ENCODE measurements at places on chromosomes 13 and 19. TPM values are rescaled to one million over a fixed set of nuclear protein-coding genes. Genes with fewer than 3 reads are reported as not detected.

The TYROBP gene
- total RNA-seq: 31.4 TPM

GRCh38 chr19:12899891-12900518 lies 9.0 kb downstream of the GCDH start:
- no peak overlapping the region for H3K27ac ChIP-seq
- no peaks in the 10 kb centered on the region for H3K36me3 ChIP-seq

DNA sequence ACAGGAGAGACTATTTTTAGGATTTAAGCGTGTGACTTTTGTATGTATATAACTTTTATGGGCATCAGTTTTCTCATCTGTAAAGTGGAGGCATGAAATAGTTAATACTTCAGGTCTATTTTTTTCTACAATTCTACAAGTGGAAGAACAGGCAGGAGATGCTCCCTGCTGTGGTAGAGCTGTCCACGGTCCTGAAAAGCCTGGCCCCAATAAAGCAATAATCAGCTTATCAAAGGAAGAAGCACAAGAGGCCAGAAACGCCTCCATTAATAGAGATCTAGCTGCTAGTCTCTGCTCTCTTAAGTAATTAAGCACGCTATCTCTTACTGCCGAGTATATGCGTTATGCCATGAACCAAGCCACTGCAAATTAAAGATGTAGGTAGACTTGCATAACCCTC lies 28.0 kb upstream of the WASF3 start:
- no peak overlapping the region for H3K27ac ChIP-seq
- peak; percentile 35 for DNase-seq
- H3K27me3 ChIP-seq: no peaks in the 10 kb centered on the region
- H3K4me1 ChIP-seq: no peaks in the 10 kb centered on the region

GRCh38 chr13:39100996-39101738 lies 62.9 kb downstream of the NHLRC3 start:
- no peaks in the 10 kb centered on the region for H3K27me3 ChIP-seq
- no peak overlapping the region for H3K4me3 ChIP-seq
- H3K36me3 ChIP-seq: no peaks in the 10 kb centered on the region
- DNase-seq: no peak

The MIER2 gene
- 29.6 TPM for total RNA-seq

GRCh38 chr13:33874871-33875270 lies 56.9 kb downstream of the RFC3 start:
- no peaks in the 10 kb centered on the region for H3K4me1 ChIP-seq
- no peaks in the 10 kb centered on the region for H3K36me3 ChIP-seq
- no peaks in the 10 kb centered on the region for H3K27me3 ChIP-seq
- H3K4me3 ChIP-seq: no peak overlapping the region
- H3K27ac ChIP-seq: no peak overlapping the region
- no peak for DNase-seq

GRCh38 chr19:2326699-2327360 lies 1.6 kb downstream of the LSM7 start:
- peaks cover 11% of the 10 kb centered on the region for H3K4me1 ChIP-seq
- H3K27me3 ChIP-seq: no peaks in the 10 kb centered on the region
- H3K4me3 ChIP-seq: no peak overlapping the region
- H3K36me3 ChIP-seq: no peaks in the 10 kb centered on the region
- DNase-seq: no peak
- H3K27ac ChIP-seq: no peak overlapping the region

The TMEM59L gene
- total RNA-seq: not detected

DNA sequence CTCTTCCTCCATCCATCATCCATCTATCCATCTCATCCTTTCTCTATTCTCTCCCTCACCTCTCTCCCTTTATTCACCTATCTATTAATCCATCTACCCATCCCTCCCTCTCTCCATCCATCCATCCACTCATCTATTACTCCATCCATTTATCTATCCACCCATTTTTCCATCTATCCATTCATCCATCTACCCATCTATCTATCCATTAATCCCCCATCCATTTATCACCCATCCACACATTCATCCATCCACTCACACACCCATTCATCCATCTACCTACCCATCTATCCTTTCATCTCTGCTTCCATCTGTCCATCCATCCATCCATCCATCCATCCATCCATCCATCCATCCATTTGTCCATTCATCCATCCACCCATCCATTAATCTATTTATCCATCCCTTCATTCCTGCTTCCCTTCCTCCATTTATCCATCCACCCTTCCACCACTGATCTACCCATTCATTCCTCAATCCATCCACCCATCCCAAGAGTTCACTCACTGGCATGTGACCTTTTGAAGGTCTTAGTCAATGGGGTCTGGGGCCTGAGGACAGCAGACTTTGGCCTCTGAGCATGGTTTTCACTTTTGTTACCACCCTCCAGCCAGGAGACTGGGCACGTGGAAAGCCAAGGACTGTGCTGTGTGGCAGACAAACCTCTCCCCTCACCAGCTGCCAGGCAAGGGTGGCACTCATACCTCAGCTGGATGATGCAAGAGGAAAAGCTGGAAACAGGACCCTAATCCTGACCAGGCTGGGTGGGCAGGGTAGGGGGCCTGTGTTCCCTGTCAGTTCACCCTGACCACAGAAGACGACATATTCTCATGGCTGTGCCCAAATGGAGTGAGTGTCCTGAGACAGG lies 126.7 kb downstream of the URI1 start:
- H3K27ac ChIP-seq: no peak overlapping the region
- H3K27me3 ChIP-seq: no peaks in the 10 kb centered on the region
- peak; percentile 13 for DNase-seq
- no peak overlapping the region for H3K4me3 ChIP-seq
- H3K36me3 ChIP-seq: no peaks in the 10 kb centered on the region

The RGCC gene
- total RNA-seq: 2.6 TPM

DNA sequence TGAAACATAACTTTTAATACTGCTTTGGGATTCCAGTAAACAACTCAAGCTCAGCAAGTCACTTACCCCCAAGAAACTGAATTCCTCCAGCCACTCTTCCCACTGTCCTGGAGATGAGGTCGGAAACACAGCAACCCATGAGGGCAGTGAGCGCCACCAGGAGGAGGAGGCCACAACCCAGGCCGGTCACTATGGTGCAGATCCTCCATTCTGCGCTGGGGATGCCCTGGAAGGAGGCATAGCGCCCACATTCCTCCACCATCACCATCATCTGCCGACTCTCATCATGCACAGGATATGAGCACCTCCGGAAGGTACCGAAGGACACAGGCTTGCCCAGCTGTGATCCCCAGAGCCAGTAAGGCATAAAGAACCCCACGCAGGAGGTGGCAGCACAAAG lies 2.2 kb downstream of the LHFPL6 start:
- H3K36me3 ChIP-seq: no peaks in the 10 kb centered on the region
- H3K4me3 ChIP-seq: peak overlapping the region; percentile 19
- DNase-seq: no peak

The ZNF253 gene
- 20.3 TPM for total RNA-seq

All from ovary (tissue), 10 donors.